ENCODE measurements at places on chromosomes 12 and 14.

- DNase-seq = no peak
Observed at GRCh38 chr14:78356391-78356790, 186.2 kb downstream of the NRXN3 start.

DNA sequence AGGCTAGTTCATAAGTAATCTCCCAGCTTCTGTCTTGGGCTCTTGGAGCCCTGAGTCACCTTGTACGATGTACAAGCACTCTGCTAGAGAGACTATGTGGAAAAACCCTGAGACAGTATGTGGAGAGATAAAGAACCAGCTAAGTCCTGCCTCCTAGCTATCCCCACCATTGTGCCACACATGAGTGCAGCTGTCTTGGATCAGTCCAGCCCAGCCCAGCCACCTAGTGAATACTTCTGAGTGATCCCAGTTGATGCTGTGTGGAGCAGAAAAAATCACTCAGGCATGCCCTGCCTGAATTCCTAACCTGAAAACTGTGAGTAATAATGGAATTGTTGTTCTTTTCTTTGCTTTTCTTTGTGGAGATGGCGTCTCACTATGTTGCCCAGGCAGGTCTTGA lies 5.1 kb upstream of the SERPINA6 start:
- no peak for DNase-seq

GRCh38 chr14:89167705-89168104 lies 249.3 kb downstream of the FOXN3 start:
- no peak for DNase-seq

GRCh38 chr12:25733541-25733940 lies 180.5 kb upstream of the LMNTD1 start:
- DNase-seq = no peak

GRCh38 chr14:100148837-100149731 lies 10.4 kb downstream of the DEGS2 start:
- DNase-seq = no peak

Measured in activated CD4-positive, alpha-beta T cell treated with anti-CD3 and anti-CD28 coated beads, Interleukin-2, amount 50 U/mL, for 16 hours (primary cell).